ENCODE measurements at places on chromosomes 1 and 21. TPM values are rescaled to one million over a fixed set of nuclear protein-coding genes. Genes with fewer than 3 reads are reported as not detected.

DNA sequence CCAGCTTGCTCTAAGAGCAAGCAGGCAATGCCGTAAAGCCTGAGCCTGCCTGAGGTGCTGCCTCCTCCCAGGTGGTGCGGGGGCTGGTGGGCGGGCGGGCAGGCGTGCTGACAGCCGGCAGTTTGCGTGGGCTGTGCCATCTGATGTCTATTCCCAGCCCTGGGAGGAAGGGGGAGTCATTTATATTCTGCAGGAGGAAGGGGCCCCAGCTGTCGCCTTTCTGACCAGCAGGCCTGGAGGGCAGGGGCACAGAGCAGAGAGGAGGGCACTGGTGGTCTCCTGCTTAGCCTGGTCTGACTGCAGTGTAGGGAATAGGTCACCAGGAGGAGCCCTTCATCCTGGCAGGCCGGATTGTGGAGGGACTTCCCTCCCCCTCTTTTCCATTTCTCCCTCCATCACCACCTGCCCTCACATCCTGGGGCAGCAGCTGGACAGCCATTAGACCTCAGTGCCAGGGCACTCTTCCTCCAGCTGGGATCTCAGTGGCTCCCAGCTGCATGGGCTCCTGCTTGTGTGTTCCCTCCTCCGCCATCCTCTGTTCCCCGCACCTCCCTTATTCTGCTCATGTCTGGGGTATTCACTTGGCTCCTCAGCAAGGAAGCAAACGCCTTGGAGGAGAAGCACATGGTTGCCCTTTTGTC, 4.4 kb downstream of the CYB561D1 start:
- H3K36me3 ChIP-seq, result no peaks in the 10 kb centered on the region
- peak; percentile 33 for DNase-seq
- H3K27ac ChIP-seq, result no peak overlapping the region
- H3K27me3 ChIP-seq, result no peaks in the 10 kb centered on the region
- no peak overlapping the region for H3K4me3 ChIP-seq

GRCh38 chr1:194419721-194420120, 1233.3 kb upstream of the B3GALT2 start:
- no peaks in the 10 kb centered on the region for H3K36me3 ChIP-seq
- no peaks in the 10 kb centered on the region for H3K27me3 ChIP-seq
- DNase-seq, result no peak

DNA sequence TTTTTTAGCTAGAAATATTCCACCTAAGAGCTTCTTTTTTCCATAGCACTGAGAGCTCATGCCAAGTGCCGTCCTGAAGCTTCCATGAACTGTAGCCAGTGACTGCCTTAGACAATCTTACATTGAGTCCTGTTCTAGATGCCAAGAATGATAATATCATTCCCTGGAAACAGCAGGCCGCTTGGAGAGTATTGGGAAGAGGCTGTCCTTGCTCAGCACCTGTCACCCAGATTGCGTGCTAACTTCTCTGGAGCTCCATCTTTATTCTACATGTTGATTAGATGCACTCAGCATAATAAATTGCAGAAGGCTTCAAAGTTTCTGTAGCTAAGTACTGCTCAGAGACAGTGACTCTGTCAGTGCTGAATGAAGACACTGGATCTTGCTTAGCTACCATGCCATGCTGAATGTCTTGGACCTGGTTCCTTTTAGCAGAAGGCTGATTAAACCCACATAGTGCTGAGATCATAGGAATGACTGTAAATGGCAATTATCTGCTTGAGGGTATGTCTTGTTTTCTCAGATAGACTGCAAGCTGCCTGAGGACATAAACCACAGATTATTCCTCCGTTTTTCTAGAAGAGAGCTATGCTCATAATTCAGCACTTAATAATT, 83.1 kb upstream of the IRF2BP2 start:
- H3K4me3 ChIP-seq, result no peak overlapping the region
- H3K27ac ChIP-seq, result no peak overlapping the region
- H3K4me1 ChIP-seq, result no peaks in the 10 kb centered on the region
- no peak for DNase-seq

DNA sequence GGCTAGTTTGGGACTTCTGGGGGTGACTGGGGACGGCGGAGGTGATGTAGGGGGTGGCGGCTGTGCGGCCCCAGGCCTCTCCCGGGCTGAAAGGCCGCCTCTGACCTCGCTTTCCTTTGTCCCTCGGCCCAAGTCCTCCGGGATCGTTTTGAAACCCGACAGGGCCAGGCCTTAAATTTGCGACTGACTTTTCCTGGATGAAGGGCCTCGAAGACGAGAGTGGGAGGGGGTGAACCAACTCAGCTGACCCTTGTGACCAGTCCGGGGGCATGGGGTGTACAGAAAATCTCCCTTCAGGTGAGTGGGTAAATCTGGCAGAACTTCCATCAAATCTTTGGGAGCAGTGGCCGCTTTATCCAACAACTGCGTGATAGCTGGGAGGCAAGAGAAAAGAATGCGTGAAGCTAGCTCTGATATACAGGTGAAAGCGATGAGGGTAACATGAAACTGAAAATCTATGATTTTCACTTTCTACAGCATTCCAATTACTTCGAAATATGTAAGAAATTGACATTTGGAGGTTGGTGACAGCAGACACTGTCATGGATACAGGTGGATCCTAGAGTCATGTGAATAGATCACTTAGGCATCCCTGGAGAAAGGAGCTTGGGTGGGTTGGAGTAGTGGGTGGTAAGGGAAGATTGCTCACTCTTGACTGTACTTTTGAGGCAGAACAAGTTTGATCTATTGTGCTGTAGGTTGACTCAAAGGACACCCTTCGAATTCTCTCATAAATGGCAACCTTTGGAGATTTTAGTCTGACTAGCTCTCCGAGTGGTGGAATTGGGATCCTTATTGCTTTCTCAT, 885 bp downstream of the AHCYL1 start:
- H3K36me3 ChIP-seq, result no peaks in the 10 kb centered on the region
- peak overlapping the region; percentile 64 for H3K4me3 ChIP-seq
- H3K27ac ChIP-seq, result peak overlapping the region; percentile 96

DNA sequence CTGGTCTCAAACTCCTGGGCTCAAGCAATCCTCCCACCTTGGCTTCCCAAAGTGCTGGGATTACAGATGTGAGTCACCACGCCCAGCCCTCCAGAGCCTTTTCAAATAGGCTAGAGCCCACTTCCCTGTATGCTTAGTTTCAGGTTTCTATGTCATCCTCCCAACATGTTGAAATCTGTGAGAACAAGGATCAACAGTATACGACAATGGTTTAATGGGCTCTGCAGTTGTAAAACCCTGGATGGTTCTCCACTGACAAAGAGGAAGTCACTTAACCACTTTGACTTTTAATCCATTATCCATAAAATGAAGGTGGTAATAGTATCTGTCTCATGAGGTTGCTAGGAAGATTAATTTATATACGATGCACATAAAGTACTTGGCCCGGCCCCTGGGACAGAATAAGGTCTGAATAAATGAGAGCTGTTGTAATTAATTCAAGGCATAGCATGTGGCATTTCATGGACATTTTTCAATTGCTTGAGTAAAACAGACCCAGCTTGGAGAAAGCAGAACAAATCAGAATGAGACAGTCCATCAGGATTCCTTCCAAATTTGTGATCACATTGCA, 113.9 kb upstream of the ZNF648 start:
- H3K4me1 ChIP-seq, result peaks cover 7% of the 10 kb centered on the region
- no peaks in the 10 kb centered on the region for H3K27me3 ChIP-seq
- H3K4me3 ChIP-seq, result no peak overlapping the region
- DNase-seq, result no peak
- no peak overlapping the region for H3K27ac ChIP-seq

GRCh38 chr1:53001128-53001527, 60.9 kb upstream of the PODN start:
- no peak for DNase-seq
- H3K4me3 ChIP-seq, result no peak overlapping the region
- no peaks in the 10 kb centered on the region for H3K4me1 ChIP-seq
- H3K27me3 ChIP-seq, result no peaks in the 10 kb centered on the region
- no peaks in the 10 kb centered on the region for H3K36me3 ChIP-seq
- no peak overlapping the region for H3K27ac ChIP-seq

GRCh38 chr1:94608142-94608851, 66.7 kb upstream of the F3 start:
- DNase-seq, result no peak
- no peaks in the 10 kb centered on the region for H3K36me3 ChIP-seq
- H3K4me3 ChIP-seq, result no peak overlapping the region
- no peak overlapping the region for H3K27ac ChIP-seq
- H3K27me3 ChIP-seq, result no peaks in the 10 kb centered on the region

DNA sequence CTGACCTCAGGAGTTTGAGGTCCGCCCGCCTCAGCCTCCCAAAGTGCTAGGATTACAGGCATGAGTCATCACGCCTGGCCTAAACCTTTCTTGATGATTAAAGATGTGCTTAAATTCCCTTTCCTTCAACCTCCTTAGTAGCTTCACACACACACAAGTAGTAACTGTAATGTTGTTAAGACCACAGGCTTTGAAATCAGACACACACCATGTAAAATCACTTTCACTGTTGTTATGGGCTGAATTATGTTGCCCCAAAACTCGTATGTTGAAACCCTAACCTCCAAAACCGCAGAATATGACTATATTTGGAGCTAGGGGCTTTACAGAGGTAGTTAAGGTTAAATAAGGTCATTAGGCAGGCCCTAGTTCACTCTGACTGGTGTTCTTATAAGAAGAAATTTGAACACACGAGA, 180.2 kb downstream of the NR5A2 start:
- H3K4me1 ChIP-seq, result no peaks in the 10 kb centered on the region
- H3K4me3 ChIP-seq, result no peak overlapping the region
- no peak for DNase-seq

- no peak overlapping the region for H3K4me3 ChIP-seq
- H3K27ac ChIP-seq, result peak overlapping the region; percentile 8
- no peaks in the 10 kb centered on the region for H3K27me3 ChIP-seq
- peaks cover 14% of the 10 kb centered on the region for H3K4me1 ChIP-seq
- DNase-seq, result no peak
Observed at GRCh38 chr1:214514819-214515383, 36.5 kb downstream of the PTPN14 start.

DNA sequence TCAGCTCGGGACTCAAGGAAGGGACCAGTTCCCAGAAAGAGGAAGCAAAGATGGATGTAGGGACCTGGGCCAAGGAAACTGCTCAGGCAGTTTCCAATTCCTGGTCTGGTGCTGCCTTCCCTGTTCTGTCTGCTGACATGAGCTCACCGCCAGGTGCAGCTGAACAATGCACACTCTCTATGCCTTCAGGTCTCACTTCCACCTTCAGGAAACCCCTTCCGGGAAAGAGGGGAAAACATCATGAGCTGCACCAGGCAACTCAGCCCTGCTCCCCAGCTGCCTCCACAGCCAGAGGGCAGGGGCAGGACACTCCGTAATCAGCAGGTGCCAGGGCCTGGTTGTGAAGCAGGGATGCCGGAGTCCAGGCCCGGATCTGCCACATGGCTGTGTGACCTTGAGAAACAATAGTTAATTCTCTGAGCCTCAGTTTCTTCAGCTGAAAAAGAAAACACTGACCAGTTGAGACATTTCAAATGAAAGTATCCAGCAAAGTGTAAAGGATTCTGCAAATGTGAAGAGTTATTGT, 27.8 kb downstream of the SMIM12 start:
- DNase-seq, result peak; percentile 5
- H3K4me1 ChIP-seq, result peaks cover 8% of the 10 kb centered on the region
- no peak overlapping the region for H3K4me3 ChIP-seq
- H3K27me3 ChIP-seq, result no peaks in the 10 kb centered on the region
- H3K36me3 ChIP-seq, result no peaks in the 10 kb centered on the region

Gene C8B
- not detected for total RNA-seq

Gene CCDC24
- 12.6 TPM for total RNA-seq

DNA sequence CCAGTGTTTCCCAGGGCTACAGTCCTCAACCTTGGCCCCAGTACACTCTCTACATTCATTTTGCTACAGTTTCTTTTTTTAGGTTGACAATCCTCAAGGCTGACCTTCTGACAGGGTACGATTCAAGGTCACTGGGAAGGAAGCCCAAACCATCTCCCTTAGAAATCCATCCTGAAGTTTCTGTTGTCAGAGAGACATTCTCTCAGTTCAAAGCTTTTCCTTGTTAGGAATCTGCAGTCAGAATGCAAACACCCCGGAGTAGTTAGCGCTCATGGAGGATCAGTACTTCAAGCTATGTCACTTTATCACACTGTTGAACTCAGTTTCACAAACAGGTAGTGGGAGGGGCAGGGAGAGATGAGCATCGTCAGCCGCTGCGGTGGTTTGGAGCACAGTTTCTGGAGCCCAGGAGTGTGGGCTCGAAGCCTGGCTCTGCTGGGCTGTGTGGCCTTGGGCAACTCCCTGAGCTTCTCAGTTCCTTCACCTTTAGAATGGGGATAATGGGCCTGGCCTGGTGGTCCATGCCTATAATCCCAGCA, 4.2 kb downstream of the SLC2A5 start:
- no peak for DNase-seq
- no peak overlapping the region for H3K4me3 ChIP-seq
- peaks cover 38% of the 10 kb centered on the region for H3K4me1 ChIP-seq
- no peaks in the 10 kb centered on the region for H3K36me3 ChIP-seq
- H3K27ac ChIP-seq, result no peak overlapping the region
- no peaks in the 10 kb centered on the region for H3K27me3 ChIP-seq

DNA sequence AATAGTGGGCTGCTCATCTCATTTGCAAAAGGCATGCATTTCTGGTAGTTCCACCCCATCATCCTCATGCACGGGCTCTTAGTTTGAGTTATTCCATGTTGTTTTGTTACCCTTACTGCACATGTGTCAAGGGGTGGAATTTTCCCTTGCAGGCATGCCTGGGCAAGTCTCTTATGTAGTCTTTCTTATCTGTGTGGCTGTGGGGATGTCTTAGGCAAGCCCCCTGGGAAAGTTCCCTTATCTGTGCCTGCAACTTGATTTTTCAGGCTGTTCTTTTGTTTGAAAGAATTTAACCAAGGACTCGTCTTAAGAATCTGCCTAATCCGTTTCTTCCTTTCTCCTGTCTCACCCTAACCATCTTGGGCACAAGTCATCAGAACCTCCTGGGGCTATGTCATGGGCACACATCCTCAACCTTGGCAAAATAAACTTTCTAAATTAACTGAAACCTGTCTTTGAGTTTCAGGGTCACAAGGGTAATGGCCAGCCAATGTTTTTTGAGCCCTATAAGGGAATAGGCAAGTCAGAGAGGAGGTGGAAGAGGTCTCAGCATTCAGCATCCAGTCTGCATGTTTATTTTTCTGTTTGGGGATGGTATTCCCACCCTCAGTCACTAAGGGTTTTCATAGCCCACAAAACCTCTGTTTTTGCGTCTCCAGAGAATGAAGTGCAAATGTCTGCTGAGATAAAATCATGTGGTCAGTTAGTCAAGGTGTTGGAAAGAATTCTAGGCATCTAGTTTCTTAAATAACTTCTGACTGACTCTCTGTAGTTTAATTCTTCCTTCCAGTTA, 579.7 kb downstream of the PLA2G4A start:
- H3K4me1 ChIP-seq, result no peaks in the 10 kb centered on the region
- no peak overlapping the region for H3K4me3 ChIP-seq
- no peak overlapping the region for H3K27ac ChIP-seq
- H3K36me3 ChIP-seq, result no peaks in the 10 kb centered on the region
- H3K27me3 ChIP-seq, result no peaks in the 10 kb centered on the region

Gene CFAP141
- total RNA-seq, result not detected

DNA sequence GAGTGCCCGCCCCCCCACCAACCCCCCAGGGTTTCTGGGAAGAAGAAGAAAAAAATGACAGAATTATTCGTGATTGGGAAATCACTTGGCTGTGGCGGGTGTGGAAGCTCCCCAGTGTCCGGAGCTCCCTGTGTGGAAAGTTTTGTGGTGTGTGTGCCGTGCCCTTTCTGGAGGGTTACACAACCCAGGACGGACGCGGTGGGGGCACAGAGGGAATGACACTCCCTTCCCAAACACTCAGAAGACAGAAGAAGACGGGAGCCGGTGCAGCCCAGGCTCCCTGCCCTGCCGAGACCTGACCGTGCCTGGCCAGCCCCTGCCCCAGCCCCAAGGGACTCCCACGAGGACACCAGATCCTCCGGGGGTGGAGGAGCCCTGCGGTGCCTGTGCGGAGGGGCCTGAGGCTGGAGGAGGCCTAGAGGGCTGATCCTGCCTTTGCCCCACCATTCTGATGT, 33.0 kb upstream of the ADARB1 start:
- H3K4me3 ChIP-seq, result no peak overlapping the region
- H3K27me3 ChIP-seq, result no peaks in the 10 kb centered on the region
- H3K4me1 ChIP-seq, result no peaks in the 10 kb centered on the region
- no peaks in the 10 kb centered on the region for H3K36me3 ChIP-seq
